NCI-H2227 treated with DMSO at 0.1 percent for 48 hours (cell line): ENCODE measurements at places on chromosomes 2 and 18.

GRCh38 chr2:235685024-235685721 is 191.3 kb downstream of the AGAP1 start:
- DNase-seq = no peak

DNA sequence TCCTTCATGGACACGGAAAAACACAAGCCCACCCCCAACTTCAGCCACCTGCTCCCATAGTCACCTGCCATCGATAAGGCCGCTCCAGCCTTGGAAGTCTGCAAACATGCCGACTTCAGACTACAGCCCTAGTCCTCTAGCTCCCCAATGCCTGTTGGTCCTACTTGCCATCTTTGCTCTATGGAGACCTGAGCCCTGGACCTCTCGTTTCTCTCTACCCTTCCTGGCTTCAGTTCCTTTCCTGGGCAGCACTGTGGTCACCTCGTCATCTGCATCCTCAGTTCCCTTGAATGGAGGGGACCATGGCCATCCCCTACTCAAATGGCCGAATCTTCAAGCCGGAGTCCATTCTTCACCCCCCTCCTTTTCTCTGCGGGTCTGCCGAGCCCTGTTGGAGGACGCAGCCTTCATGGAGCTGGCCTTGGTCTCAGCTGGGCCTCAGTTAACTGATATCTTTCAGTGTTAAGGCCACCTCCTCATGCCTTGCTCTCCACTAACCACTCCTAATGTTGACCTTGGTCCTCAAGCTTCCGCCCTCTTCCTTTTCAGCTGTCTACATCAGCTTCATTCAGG is 47.7 kb upstream of the GBX2 start:
- DNase-seq = no peak

DNA sequence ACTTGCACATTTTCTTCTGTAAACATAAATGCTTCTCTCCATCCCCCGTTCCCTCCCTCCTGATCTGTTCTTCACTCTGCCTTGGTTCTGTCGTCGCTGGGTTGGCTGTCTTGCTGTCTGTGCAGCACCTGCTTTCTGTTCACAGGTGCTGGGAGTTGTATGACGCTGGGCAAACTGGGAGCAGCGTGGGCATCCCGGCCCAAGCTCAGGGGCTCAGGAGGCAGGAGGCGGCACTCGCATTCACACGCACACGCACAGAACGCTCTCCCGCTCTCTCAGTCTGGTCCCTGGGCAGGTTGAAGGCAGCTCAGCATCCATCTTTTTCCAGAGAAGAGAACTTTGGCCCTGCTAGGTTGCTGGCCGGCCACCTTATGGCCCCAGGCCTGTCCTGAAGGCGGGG is 55.7 kb downstream of the GBX2 start:
- no peak for DNase-seq

- DNase-seq = no peak
These were observed 33.7 kb upstream of the C18orf32 start for GRCh38 chr18:49520661-49521145.

- DNase-seq = no peak
These were observed 108.4 kb upstream of the CDC42EP3 start for GRCh38 chr2:37779611-37780386.

- no peak for DNase-seq
These were observed 27.1 kb downstream of the PID1 start for GRCh38 chr2:229243890-229244560.

- DNase-seq = no peak
These were observed 141.3 kb upstream of the THUMPD2 start for GRCh38 chr2:39920307-39920801.

- no peak for DNase-seq
These were observed 198.9 kb downstream of the NEDD4L start for GRCh38 chr18:58242968-58243367.

DNA sequence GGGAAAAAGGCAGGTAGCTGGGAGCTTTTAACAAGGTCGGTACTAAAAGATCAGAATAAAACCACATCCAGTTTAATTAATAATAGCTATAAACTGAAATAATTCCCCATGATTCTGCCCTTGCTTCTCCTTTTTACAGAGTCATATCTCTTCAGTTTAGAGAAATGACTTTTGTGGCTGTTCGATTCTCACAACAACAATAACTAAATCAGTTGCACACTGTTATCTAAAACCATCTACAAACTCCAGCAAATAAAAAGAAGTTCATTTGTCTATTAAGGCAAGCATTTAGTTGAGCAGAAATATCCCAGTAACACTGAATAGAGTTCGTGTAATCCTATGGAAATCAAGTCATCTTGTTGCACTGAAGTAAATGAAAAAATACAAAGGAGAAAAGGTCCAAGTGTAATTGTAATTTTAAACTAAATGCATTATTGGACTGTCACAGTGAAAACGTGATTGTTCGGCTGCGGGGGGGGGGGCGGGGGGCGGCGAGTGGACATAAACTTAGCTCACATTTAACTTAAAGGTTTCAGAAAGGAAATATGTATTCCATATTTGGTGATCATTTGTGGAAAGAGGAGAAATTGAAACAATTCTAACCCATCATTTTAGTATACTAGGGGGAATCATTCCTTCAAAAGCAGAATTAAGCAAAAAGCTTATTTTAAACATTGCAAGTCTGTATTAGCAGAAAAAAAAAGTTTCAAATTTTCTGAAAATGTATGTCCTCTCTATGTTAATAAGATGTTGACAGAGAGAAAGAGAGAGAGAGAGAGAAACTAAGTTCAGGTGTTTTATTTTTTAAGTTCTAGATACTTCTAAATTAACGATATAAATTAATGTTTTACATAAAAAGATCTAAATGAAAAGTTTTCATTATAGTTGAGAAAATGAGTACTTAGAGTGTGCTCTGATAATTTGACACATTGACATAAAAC is 144.5 kb downstream of the MEIS1 start:
- no peak for DNase-seq

DNA sequence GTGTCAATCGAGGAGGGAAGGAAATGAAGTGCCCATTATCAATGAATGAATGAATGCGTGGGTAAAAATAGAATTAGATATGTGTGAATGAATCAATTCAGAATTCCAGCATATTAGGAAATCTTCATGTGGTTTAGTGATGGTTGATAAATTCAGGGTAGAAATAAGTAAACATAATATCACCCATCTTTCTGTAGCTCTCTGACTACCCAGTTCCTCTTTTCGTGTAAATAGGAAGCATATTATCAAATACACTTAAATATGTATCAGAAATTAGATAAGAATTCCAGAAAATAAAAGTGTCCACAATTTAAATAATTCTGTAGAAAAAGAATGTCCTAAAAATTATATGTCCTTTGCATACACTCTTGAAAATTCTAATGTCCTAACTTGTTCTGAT is 552.9 kb upstream of the LRATD1 start:
- DNase-seq = no peak

DNA sequence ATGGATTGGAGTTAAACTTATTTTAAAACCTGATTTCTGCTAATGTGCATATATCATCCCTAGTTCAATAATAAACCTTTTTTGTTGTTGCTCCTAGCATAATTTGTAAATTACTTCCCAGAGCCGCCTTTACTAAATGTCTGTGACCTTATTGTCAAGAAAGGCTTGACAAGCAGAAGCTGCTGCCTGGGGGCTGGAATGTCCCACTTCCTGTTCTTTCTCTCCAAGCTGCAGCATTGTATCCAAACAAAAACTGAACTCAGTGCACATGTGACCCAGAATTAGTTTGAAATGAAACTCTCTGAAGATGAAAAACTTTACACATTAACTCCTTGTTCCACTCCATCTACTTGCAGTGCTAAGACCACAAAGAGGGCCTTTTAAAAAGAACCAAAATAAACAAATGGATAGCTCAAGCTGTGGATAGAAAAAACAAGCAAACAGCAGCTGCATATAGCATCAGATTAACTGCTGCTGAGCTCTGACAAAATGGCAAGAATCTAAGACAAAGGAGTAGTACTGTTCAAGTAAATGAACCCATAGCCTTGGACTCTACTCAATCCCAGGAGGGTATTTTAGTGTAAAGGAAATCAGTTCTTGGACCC is 99.8 kb upstream of the NEUROD1 start:
- no peak for DNase-seq

DNA sequence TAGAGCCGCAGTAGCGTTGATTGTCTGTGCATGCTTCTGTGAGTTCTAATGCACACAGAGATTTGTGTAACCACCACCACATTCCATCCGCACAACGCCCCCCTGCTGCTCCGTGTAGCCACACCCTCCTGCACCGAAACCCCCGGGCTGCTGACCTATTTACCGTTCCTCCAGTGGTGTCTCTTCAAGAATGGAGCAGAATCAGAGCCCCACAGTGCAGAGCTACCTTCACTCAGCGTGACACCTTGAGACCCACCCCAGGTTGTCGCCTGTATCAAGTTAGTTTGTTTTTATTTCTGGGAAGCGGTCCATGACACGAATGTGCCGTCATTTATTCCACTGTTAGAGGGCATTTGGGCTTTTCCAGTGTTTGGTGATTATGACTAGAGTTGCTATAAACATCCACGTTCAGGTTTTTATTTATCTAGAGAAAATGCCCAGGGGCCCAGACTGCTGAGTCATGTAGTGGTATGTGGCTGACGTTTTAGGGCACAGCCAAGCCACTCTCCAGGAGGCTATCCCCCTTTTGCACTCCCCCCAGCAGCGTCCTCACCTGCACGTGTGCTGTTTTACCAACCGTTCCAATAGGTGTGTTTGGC is 266.8 kb downstream of the NDUFA10 start:
- DNase-seq = no peak

GRCh38 chr18:80239830-80240229 is 7.5 kb downstream of the PARD6G start:
- DNase-seq = no peak

- no peak for DNase-seq
These were observed 44.1 kb downstream of the KLHL29 start for GRCh38 chr2:23429036-23429435.

DNA sequence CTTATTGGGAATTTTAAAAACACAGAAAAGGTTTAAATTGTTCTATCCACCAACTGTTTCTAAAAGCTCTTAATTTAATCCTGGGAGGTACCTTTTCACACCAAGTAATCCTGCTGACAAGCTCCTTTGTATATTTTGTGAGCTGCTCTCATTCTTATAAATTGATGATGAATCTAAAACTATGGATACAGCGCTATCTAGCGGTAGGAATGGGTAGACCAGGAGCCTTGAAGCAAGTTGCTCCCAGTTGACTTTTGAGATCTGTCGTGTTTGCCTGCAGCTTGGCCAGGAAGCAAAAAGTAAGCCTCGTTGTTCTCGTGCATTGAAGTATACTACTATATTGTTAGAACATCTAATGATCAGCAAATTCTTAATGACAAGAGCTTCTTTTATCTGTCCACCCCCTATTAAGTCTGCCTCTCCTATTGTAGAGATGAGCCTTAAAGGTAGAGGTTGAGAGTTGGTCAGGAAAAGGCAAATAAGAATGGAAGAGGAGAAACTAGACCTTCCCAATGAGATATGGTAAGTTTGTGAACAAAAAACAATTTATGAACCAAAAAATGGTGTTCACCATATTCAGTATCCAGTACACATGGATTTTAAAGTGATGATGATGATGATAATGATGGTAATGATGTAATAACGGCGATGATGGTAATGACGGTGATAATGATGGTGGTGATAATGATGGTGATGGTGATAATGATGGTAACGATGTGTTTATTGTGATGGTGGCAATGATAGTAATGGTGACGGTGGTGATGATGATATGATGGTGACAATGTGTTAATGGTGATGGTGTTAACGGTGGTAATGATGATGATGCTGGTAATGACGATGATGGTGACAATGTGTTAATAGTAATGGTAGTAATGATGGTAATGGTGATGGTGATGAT is 212.1 kb upstream of the NCKAP5 start:
- peak; percentile 90 for DNase-seq

DNA sequence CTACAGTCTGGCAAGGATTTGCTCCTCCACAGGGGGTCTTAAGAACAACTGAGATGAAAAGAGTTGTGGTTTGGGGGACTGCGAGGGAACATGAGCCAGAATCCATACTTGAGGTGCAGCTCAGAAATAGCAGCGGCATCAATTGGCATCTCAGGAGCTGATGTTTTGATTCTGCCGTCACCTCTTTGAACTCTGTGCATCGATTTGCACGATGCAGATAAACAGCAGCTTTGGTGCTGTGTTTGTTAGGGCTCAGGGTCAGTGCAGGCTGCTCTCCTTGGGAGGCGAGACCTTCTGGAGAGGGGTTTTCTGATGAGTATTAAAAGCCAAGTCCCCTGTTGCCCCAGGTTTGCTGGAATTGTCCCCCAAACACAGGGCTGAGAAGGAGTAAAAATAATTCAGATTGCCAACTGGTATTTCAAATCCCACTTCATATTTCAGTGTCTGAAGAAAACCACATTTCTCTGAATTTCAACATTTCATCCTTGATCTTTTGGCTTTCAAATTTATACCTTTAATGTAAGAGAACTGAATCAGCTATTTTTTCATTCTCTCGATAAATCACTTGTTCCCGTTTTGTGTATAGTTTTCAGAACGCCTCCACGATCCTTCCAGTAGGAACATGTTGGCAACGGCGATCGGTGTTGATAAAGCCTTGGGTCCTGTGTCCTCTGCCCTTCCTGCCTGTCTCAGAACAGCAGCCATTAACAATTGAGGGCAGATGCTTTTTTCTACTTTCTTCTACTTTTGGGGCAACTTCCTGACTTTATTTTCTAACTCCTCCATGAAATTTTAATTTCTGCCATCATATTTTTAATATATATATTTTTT is 65.0 kb downstream of the RAB31 start:
- DNase-seq = peak; percentile 3

GRCh38 chr2:114651933-114652332 is 209.5 kb downstream of the DPP10 start:
- no peak for DNase-seq

DNA sequence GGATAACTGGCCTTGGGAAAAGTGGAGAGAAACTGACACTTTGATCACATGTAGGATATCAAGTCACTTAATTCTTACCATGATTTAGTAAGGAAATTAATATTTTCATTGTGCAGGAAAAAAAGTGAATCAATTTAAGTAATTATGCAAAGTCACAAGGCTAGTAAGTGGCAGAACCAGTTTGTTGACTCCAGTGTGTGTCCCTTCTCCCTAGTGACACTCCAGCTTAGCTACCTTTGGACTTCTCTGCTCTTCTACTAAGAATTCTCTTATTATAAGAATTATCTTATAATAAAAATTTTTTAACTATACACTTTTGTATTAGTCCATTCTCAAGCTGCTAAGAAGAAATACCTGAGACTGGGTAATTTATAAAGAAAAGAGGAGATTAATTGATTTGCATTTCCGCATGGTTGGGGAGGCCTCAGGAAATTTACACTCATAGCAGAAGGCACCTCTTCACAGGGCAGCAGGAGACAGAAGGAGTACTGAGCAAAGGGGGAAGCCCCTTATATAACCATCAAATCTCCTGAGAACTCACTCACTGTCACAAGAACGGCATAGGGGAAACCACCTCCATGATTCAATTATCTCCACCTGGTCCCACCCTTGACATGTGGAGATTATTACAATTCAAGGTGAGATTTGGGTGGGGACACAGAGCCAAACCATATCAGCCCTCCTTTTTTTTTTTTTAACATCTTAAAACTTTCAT is 13.6 kb downstream of the COL4A4 start:
- DNase-seq = no peak

- no peak for DNase-seq
These were observed 68.1 kb downstream of the BOD1L2 start for GRCh38 chr18:57214976-57215375.

DNA sequence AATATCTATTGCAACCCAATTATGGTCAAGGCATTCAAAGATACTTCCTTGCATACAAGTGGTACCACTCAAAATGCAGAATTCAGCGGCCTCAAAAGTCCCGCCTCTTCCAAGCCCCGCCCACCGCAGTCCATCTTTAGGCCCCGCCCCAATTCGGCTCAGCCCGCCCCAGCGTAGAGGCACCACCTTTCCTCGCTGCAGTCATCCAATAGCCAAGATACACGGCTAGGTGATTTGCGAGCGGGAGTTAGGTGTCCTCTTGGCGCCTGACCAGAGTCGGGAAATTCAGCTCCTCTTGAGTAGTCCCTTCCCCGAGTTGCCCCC is 431 bp upstream of the SEC11C start:
- DNase-seq = peak; percentile 99
